ENCODE measurements at places on chromosomes 16 and 17.

DNA sequence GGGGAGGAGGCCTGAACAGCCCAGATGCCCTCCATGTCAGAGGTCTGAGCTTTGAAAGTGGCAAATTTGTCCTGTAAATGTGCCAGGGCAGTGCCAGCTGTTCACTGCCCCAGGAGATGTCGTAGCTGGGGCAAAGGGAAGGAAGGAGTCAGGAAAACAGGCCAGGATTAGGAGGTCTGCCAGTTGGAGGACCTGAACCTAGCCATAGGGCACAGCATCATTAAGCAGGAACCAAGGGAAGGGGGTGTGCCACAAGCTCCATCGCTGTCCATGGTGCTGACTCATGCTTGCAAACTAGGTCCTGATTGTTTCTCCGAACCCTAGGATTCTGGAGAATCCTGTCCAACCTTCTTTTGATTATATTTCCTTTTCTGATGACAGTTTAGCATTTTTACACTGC is 124.2 kb downstream of the TMEM132E start:
- DNase-seq: no peak

DNA sequence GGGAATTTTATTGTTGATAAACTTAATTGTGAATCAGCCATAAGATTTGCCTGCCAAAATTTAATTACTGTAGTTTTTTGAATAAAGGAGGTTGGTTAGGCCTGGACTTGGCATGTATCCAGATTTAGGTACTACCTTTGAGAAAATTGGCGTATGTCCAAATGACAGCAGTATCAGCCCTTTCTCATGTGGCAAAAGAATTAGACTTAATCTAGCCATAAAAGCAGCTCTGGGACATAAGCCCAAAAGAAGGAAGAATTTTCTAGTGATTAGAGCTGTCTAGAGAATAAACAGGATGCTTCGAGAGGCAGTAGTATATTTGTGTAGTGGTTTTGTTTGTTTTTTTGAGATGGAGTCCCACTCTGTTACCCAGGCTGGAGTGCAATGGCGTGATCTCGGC is 27.7 kb downstream of the PPM1E start:
- no peak for DNase-seq

GRCh38 chr16:81251871-81252270 is 13.4 kb downstream of the BCO1 start:
- DNase-seq: no peak

GRCh38 chr17:77802811-77803220 is 155.7 kb upstream of the TNRC6C start:
- no peak for DNase-seq

- no peak for DNase-seq
These were observed 40.8 kb downstream of the NT5M start for GRCh38 chr17:17343896-17344506.

DNA sequence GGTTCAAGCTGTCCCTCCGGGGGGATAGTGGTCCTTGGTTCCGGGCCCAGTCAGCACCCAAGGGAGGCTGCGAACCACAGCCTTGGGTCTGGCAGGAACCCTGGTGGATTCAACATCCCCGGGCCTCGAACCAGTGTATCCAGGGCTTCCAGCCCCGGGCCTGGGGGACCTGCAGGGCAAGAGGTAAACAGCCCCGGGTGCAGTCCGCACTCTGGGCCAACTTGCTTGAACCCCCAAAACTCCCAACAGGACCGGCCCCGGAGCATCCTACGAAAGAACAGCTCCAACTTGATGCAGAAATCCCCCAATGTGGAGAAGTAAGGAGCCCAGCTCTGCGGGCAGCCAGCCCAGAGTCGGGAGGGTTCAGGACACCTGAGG is 1.5 kb upstream of the NEURL4 start:
- no peak for DNase-seq

- DNase-seq: no peak
These were observed 17.7 kb downstream of the NT5M start for GRCh38 chr17:17320911-17321220.

DNA sequence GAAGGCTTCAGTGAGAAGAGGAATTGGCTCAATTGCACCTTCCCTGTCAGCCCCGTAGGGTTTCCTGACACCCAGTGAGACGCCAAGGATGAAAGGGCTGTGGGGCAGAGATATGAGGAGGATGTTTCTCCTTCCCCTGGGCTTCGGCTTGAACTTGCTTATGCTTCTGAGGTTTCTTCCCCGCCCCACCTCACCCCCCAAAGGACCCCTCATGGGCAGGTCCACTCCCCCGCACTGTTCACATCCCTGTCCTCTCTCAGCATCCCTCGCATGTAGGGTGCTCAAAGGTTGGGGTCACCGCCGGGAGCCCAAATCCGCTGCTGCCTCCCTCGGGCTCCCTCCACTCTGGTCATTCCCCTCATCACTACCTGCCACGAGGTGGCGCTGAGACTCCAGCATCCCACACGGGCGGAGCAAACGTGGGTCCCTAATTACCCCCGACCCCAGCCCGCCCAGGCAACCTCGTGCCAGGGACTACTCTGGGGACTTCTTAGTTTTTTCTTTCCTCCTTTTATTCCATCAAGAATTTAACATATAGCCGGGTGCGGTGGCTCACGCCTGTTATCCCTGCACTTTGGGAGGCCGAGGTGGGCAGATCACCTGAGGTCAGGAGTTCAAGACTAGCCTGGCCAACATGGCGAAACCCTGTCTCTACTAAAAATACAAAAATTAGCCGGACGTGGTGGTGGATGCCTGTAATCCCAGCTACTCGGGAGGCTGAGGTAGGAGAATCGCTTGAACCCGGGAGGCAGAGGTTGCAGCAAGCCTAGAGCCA is 3.3 kb upstream of the TRARG1 start:
- no peak for DNase-seq

- no peak for DNase-seq
These were observed 60.2 kb upstream of the ZKSCAN2 start for GRCh38 chr16:25317732-25318316.

DNA sequence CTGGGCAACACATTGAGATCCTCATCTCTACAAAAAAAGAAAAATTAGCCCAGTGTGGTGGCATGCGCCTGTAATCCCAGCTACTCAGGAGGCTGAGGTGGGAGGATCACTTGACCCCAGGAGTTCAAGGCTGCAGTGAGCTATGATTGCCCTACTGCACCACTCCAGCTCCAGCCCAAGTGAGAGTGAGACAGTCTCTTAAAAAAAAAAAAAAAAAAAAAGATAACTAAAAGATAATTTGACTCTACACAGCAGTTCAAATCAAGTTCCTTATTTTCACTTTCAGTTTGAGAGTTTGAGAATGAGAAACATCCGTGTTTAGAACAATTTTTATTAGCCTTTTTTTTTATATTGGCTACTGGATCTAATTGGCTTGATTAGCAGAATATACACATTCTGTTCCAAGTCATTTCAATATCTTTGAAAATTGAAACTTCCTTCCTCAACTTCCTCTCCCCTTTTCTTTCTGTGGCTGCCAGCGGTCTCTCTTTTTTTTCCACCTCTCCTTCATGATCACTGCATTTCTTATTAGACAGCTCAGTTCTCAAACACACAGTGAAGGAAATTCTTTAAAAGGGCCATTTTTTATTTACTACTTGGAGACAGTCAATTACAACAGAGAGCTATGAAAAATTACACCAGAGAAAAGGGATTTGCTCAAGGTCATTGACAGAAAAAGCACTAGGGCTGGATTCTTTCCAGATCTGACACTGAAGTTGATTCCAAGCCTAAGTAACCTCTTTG is 4.5 kb upstream of the ACSF2 start:
- DNase-seq: no peak

GRCh38 chr16:76654088-76654820 is 377.1 kb downstream of the CNTNAP4 start:
- no peak for DNase-seq

GRCh38 chr17:42562388-42563142 is 617 bp downstream of the COASY start:
- DNase-seq: no peak

DNA sequence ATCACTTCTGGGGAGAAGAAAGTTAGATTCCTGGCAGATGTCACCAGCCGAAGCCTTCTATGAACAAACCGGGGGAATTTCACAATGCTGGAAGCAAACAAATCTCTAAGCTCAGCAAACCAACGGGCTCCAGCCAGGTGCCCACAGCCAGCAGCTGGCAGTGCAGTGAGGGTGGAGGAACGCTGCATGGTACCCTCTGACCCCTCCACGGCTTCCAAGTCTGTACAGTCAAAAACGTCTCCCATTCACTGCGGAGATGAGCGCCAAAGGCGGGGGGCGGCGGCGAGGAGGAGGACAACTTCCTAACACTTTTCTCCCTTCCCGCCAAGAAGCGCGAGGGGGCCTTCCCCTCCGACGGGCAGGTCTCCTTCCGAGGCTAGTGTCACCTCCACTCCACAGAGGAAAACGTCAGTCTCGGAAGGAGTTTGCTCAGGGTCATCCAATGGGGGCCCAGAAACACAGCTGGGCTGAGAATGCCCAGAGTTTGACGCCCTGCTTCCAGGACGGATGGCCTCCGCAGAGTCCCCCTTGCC is 924 bp downstream of the ZNF598 start:
- DNase-seq: no peak

DNA sequence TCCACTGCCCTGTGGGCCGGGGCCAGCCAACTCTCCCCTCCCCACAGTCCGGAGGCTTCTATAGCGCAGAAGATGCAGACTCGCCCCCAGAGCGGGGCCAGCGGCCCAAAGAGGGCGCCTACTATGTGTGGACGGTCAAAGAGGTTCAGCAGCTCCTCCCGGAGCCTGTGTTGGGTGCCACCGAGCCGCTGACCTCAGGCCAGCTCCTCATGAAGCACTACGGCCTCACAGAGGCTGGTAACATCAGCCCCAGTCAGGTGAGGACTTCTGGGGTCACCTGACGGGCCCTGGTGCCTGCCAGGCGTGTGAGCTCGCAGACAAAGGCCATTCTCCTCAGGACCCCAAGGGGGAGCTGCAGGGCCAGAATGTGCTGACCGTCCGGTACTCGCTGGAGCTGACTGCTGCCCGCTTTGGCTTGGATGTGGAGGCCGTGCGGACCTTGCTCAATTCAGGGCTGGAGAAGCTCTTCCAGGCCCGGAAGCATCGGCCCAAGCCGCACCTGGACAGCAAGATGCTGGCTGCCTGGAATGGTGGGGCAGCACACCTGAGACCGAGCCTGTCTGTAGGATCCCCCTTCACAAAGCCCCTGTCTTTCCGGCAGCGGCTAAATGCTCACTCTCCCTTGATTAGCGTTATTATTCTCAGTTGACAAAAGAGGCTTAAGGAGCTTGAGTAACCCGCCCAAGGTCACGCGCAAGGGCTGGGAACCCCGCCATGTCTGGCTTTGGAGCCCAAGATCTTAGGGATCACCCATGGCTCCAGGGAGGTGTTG is 3.9 kb downstream of the SPATA20 start:
- no peak for DNase-seq

GRCh38 chr17:73595479-73595878 is 48.8 kb downstream of the SDK2 start:
- no peak for DNase-seq

DNA sequence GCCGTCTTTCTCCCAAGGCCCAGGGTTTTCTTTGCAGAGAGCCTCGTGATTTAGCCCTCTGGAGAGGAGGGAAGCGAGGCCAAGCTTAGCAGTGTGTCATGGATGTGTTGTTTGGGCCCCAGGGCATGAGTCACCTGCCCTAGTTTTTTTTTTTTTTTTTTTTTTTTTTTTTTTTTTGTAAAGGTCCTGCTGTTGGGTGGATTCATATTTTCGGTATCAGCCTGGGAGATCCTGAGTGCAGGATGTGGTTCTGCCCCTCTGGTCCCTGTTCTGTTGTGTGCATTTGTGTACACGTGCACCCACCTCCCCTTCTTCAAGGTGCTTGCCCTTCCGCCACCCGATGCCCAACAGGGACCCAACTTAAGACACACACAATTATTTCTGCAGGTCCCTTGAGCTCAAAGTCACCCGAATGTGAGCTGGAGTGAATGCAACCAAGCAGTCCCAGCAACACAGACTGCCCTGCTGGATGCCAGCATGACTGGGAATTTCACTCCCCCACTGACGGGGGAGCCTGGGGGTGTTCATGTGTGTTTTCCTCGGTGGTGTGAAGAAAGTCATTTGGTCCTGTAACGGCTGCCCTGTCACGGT is 265.8 kb upstream of the TNRC6C start:
- DNase-seq: no peak

GRCh38 chr16:67278773-67279295 is 498 bp upstream of the PLEKHG4 start:
- no peak for DNase-seq

- DNase-seq: no peak
These were observed 28.3 kb upstream of the SLC38A10 start for GRCh38 chr17:81323411-81323868.

DNA sequence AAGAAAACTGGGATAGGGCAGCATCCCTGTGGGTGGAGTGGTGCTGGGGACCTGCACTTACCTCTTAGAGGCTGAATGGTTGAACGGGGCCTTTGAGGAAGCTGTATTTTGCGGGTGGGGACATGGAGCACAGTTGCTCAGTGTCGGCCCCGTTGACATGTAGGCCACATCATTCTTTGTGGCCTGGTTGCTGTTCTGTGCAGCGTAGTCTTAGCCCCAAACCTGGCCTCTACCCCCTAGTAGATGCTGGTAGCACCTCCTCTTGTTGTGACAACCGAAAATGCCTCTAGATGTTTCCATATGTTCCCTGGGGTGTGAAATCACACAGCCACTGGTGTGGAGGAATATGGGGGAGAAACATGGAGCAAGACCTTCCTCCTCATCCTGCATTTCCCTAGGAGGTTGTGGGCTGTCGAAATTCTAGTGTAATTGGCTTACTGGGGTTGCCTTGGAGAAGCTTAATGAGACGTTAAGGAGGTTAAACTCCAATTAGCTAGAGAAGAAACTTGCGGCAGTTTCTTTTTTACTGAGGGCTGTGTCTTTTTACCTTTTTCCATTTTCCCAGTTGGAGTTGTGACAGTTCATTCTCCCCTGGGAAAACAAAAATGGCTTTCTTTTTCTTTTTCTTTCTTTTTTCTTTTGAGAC is 9.4 kb downstream of the ABCC1 start:
- no peak for DNase-seq

DNA sequence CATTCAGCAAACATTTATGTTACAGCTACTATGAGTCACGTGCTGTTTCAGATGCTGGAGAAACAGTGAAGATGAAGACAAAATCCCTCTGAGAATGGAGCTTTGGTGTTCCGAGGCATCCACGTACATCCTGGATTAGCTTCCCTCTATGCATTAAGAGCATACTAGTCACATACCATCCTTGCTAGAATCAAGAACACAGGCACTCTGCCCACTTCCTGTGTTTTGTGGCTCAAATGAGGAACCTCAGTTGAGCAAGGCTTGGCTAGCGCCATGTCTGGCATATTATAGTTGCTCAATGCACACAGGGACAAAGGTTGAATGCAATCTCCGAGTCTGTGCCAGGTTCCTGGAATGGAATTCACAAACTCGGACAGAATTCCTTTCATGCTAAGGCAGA is 297.5 kb downstream of the XYLT1 start:
- DNase-seq: no peak

GRCh38 chr16:79605999-79606398 is 5.5 kb upstream of the MAF start:
- no peak for DNase-seq

GRCh38 chr16:7206469-7206868 is 126.2 kb upstream of the RBFOX1 start:
- DNase-seq: no peak

DNA sequence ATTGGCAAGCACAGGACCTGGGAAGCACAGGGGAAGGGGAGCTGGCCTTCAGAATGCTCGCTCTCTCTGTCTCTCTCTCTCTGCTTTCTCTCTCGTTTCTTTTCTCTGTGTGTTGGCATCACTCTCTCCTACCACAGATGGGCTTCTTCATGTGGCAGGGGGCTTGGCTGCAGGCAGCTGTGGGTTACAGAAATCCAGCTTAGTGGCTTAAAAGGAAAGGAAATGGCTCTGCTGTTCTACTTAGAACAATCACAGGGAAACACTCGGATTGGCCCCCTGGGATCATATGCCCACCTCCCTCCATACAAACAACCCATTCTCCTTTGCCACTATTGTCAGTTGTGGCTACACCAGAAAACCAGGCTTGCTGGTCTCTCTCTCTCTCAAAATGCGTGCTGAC is 20.4 kb downstream of the TBX2 start:
- no peak for DNase-seq
